ENCODE measurements at places on chromosomes 6 and 20.

DNA sequence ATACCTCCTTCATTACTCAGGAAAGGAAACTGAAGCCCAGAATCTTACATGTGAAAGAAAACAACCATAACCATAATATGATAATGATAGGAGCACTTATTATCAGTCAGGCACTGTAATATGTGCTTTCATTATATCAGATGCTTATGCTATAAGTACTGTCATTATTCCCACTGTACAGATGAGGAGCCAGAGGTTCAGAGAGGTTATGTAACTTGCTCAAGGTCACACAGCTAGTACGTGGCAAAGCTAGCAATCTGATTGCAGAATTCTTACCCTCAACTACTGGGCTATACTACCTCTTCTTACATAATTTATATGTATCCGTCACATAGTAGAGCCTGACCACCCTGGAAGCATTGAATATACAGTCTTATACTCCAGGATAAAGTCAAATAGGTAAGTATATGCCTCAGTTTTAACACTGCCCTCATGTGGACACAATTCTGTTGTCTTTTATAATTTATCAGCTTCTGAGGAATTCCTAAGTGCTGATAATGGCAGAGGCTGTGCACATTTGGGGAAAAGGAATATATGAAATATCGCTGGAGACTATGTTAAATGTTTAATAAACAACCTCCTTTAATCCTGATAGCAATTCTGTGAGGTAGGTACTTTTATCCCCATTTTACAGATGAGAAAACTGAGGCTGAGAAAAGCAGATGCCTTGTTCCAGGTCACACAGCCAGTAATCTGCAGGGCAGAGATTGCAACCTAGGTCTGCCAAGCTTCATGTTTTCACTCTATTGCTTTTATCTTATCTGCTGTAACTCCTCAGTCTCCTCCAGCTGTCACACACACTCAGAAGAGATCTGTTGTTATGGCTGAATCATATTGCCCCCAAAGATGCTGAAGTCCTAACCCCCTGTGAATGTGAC, 13.4 kb downstream of the BCAS1 start:
- no peak for DNase-seq

- no peak for DNase-seq
These were observed 901 bp downstream of the CEP57L1 start for GRCh38 chr6:109096208-109096607.

GRCh38 chr6:13260101-13260598, 68.2 kb downstream of the TBC1D7 start:
- no peak for DNase-seq

GRCh38 chr20:43161716-43162115, 28.0 kb downstream of the PTPRT start:
- DNase-seq = no peak

DNA sequence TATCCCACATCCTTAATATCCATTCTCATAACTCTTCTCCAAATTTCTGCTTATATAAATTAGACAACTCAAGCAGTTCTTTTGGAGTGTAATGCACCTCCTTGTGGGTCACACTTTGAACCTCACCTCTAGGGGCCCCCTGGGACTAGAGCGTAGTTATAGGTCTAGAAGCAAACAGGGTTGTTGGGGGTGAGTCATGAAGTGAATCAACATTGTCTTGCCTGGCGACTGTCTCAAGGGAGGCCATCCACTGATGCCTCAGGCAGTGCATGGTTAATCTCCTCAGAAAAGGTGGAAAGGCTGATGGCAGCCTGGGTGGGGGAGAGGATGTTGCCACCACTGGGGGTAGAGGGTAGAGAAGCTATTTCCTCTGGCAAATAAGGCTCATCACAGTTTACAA, 129.1 kb downstream of the TNFRSF21 start:
- no peak for DNase-seq
